ENCODE measurements at places on chromosomes 12 and 14. TPM values are rescaled to one million over a fixed set of nuclear protein-coding genes. Genes with fewer than 3 reads are reported as not detected.

- DNase-seq, result no peak
Observed at GRCh38 chr12:49357103-49357678, 10.1 kb upstream of the SPATS2 start.

GRCh38 chr14:41146391-41146790 lies 460.3 kb upstream of the LRFN5 start:
- DNase-seq, result no peak

- no peak for DNase-seq
Observed at GRCh38 chr12:103647267-103647666, 60.2 kb downstream of the STAB2 start.

DNA sequence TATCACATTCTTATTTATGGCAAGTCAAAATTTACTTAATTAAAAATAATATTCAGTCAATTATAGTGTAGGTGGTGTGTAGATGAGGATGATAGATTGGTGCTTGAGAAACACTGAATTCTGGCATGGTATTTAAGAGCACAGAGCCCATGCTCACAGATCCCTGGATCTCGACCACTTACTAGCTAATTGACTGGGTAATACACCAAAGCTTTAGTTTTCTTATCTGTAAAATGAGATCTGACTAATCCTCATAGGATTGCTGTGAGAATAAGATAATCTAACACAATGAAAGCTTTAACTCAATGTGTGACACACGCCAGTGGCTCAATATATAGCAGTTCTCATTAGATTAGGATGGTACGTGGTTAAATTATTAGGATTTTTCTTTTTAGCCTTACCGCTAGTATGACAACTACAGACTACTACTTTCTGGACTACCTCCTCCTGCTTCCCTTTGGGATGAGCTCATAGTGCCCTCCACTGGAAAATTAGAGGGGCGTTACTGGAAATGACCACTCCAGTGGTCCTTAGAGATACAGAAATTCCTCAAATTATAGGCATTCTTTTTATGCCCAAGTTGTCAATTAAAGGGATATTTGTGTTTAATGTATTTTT lies 482.8 kb upstream of the TBX3 start:
- DNase-seq, result no peak

The FCF1 gene
- 34.2 TPM for total RNA-seq

- no peak for DNase-seq
Observed at GRCh38 chr12:122067966-122068365, 10.6 kb upstream of the MLXIP start.

GRCh38 chr14:89252887-89253532 lies 164.0 kb downstream of the FOXN3 start:
- DNase-seq, result no peak

DNA sequence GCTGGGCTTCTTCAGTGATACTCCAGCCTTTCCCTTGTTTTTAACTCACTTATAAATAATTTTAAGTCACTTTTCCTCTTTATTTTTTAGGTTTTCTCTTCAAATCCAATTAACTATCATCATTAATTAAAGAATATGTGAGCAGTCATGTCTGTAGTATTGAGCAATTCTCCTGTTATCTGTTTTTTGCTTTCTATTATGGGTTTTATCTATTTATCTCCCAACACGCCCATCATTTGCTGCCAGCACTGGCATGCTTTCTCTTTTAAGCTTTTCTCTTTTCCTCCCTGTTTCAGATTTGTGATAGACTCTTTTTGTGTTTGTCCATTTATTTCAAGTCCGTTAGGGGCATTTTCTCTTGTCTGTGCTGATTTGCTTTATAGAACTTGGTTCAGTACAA lies 72.3 kb downstream of the CRADD start:
- no peak for DNase-seq

The LAG3 gene
- total RNA-seq, result 0.63 TPM

Measured in omental fat pad (tissue), 4 donors.